Dorsolateral prefrontal cortex (tissue), 122 donors: ENCODE measurements at places on chromosomes 6 and 20.
A peak's percentile ranks its signal among the peaks of the same experiment; 100 is the strongest.

DNA sequence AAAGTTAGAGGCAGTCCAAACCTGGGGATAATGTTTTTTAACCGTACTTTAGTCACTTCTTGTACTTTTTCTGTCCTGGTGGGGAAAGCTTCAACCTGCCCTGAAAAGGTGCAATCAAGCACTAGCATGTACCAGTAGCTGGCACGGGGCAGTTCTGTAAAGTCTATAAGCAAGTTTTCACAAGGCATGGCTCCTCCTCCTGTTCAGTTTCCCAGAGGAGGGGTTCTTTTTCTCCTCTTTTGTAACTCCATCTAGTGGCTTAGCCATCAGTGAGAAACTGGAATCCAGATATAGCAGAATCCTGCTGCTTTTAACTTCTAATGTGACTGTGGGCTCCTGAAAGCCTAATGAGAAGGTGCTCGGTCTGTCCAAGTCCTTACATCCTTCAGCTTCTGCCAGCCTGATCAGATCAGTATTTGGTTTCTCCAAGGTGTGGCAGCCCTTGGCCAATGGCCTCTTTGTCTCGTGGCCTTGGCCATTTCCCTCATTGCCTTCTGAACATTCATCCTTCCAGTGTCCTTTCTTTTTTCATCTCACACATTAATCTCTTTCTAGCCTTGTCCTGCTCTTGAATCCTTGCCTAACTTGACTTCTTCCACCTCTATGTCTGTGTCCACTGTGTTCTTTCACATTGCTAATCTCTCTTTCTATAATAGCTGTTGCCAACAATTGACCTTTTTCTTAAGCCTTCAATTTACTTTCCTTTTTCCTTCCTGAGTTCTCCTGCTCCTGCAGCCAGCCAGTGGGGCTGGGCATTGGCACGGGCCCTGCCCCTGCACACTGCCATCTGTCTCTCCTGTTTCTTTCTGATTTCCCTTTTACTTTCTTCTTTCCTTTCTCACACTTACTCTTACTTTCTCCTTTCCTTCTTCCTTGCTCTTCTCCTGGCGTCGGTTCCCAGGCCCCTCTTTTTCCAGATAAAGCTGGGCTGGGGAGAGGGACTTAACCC lies 222.0 kb upstream of the SYNCRIP start:
- DNase-seq, result no peak

DNA sequence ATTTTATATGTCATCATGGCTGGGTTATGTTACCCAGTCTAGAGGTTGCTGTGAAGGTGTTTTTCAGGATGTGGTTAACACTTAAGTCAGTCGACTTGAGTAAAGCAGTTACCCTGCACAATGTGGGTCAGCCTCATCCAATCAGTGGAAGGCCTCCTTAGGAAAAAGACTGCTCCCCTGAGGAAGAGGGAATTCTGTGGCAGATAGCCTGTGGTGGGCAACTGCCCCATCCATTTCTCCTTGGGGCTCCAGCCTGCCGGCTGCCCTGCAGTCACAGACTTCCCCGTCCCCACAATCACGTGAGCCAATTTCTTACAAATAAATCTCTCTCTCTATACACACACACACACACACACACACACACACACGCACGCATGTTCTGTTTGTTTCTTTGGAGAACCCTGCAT lies 34.5 kb upstream of the MPC1 start:
- DNase-seq, result no peak

DNA sequence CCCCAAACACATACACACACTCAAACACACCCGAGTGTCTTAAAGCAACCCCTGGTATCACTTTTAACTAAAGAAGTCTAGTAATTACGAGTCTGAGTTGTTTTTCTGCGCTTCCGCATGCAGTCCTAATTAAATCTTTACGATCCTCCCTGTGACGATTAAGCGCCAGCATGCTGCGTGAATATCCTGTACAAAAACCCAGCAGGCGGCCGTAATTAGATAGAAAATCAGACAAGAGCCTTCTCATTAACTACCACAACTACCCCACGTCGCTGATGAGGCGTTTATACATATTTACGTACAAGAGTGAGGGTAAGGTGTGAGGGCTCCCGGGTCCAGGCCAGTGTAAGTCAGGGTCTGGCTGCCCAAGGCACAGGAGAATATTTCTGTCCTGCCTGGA lies 8.1 kb downstream of the TFAP2B start:
- DNase-seq, result no peak

GRCh38 chr6:38432479-38432878 lies 207.2 kb downstream of the BTBD9 start:
- no peak for DNase-seq

DNA sequence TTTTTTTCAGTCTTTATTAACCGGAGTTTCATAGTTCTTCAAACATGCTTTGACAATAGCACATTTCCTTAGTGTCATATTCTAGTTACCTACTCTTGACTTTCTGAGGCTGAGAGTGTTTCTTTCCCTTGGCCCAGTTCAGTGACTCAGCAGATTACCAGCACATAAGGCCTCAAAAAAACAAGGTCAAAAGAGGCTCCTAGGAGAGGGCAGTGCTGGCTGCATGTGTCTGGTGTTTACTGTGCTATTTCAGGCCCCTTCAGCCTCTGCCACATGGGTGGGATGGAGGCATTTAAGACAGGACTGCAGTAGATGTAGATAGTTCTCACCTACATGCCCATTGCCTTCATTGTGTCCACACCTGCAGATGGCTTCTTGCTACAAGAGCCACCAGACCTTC lies 198.2 kb upstream of the SSTR4 start:
- DNase-seq, result no peak

- DNase-seq, result no peak
Measured at GRCh38 chr6:143205991-143206390, 145.3 kb downstream of the AIG1 start.

DNA sequence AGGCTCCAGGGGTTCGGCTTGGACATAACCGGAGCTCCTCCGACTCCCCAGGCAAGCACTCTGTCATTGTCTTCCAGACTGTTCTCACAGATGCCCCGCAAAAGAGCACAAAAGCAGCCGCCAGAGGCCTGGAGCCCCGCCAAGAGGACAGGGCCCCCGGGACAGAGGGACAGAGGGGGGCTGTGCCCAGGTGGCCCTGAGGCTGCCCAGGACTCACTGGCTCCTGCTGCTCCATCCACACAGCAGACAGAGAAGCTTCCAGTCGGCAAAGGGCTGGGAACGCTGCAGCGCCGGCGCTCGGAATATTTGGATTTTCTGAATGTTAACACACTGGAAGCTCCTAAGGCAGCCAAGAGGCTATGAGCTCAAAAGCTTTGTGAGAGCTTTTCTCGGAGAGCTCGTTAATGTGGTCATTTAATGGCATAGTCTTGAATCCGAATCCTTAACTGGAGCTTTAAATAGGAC lies 68.0 kb upstream of the QKI start:
- DNase-seq, result peak; percentile 36

DNA sequence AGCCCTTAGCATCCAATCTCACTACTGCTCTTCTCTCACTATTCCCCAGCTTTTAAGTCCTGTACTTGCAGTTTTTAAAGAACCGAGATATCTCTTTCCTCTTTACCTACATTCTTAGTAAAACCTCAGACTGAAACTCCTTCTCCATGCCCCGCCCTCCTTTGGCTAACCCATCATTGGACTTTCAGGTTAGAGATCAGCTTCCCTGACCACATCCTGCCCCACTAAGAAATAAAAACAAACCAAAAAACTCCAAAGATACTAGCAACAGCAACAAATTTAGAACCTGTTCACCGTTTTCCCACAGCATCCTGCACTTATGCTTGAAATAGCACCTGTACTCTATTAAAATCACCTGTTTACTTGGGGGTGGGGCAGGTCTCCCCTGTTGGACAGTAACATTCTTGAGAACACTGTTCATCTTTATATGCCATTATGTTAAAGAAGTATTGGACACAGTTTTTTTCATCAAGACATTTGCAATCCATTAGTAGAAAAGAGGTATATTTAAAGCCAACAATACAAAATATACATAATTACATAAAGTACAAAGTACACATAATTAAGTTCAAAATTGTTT lies 16.3 kb upstream of the SMAP1 start:
- DNase-seq, result no peak

DNA sequence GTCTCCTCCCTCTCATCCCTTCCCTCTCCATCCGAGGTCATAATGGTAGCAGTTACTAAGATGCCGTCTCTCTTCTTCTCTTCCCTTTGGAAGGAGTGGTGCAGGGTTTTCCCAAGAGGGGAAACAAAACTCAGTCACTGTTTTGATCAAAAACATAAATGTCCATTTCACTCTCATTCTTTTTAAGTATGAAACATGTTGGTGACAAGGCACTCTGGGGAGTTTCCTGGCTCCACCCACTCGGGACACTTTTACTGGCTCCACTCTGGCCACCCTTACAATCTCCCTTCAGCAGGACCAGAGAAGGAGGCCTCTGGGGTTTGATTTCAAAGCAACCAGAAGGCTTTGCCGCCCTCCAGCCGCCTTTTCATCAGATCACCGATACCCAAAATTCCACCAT lies 57.0 kb downstream of the FGD2 start:
- no peak for DNase-seq

- no peak for DNase-seq
Measured at GRCh38 chr6:159760602-159761057, 1.2 kb upstream of the ACAT2 start.
